ENCODE measurements at places on chromosomes 6 and 20. TPM values are rescaled to one million over a fixed set of nuclear protein-coding genes. Genes with fewer than 3 reads are reported as not detected.

DNA sequence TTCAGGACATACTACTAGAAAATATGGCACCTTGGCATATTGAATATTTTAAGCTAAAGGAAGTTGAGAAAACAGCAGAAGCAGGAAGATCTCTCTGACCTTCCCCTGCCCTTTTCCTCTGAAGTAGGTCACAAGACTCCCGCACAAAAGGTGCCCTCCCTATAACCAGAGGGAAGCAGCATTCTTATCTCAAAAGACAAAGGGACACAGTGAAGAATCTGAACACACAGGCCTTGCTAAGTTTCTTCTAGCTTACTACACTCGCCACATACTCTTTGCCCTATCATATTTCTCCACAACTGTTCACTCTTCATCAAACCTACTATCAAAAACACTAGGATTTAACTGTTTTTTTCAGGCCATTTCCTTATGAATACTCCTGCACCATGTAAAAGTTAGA, 151.2 kb downstream of the ELOVL4 start:
- no peak for DNase-seq
- no peaks in the 10 kb centered on the region for H3K4me1 ChIP-seq
- no peaks in the 10 kb centered on the region for H3K36me3 ChIP-seq
- H3K27ac ChIP-seq, result no peak overlapping the region
- H3K4me3 ChIP-seq, result no peak overlapping the region

- peaks cover 58% of the 10 kb centered on the region for H3K4me1 ChIP-seq
- no peaks in the 10 kb centered on the region for H3K27me3 ChIP-seq
Observed at GRCh38 chr6:155187994-155188706, 75.7 kb upstream of the CLDN20 start.

GRCh38 chr20:1327241-1327653, 1.7 kb downstream of the SDCBP2 start:
- H3K27me3 ChIP-seq, result no peaks in the 10 kb centered on the region
- H3K36me3 ChIP-seq, result no peaks in the 10 kb centered on the region
- H3K4me1 ChIP-seq, result peaks cover 76% of the 10 kb centered on the region
- peak; percentile 91 for DNase-seq

DNA sequence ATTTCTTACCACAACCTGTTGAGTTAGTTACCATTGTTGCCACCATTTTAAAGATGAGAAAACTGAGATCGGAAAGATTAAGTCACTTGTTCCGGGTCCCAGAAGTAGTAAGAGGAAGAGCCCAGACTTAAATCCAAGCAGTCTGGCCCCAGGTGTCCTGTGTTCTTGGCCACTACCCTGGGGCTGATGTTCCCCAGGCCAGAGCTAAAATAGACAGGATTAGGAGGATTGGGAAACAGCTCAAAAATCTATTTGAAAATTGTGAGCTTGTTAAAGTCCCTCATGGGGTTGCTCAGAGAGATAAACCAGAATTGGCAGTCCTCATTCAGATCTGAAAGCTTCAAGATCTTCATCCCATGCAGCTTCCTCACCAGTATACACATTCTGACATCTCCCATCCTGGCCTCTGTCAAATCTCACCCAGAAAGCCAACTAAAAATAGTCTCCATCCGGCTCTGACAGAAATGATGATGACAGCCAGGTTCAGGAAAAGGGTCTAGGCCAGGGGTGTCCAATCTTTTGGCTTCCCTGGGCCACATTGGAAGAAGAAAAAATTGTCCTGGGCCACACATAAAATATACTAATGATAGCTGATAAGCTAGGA, 62.0 kb downstream of the GFOD1 start:
- no peaks in the 10 kb centered on the region for H3K27me3 ChIP-seq
- DNase-seq, result no peak
- H3K4me1 ChIP-seq, result peaks cover 76% of the 10 kb centered on the region

- no peak overlapping the region for H3K4me3 ChIP-seq
- H3K36me3 ChIP-seq, result no peaks in the 10 kb centered on the region
- H3K4me1 ChIP-seq, result peaks cover 44% of the 10 kb centered on the region
- no peak for DNase-seq
- H3K27ac ChIP-seq, result no peak overlapping the region
Observed at GRCh38 chr6:156984178-156984738, 207.1 kb downstream of the ARID1B start.

GRCh38 chr6:14320332-14320731, 202.8 kb downstream of the CD83 start:
- no peak overlapping the region for H3K4me3 ChIP-seq
- no peak overlapping the region for H3K27ac ChIP-seq
- no peaks in the 10 kb centered on the region for H3K4me1 ChIP-seq

- peaks cover 13% of the 10 kb centered on the region for H3K27me3 ChIP-seq
- no peak overlapping the region for H3K4me3 ChIP-seq
- H3K27ac ChIP-seq, result no peak overlapping the region
- no peaks in the 10 kb centered on the region for H3K36me3 ChIP-seq
Observed at GRCh38 chr20:43416591-43417228, 41.0 kb upstream of the SRSF6 start.

- H3K4me3 ChIP-seq, result no peak overlapping the region
- H3K36me3 ChIP-seq, result no peaks in the 10 kb centered on the region
- no peaks in the 10 kb centered on the region for H3K4me1 ChIP-seq
- no peak for DNase-seq
- no peaks in the 10 kb centered on the region for H3K27me3 ChIP-seq
Observed at GRCh38 chr6:160756871-160757270, 54.8 kb downstream of the PLG start.

DNA sequence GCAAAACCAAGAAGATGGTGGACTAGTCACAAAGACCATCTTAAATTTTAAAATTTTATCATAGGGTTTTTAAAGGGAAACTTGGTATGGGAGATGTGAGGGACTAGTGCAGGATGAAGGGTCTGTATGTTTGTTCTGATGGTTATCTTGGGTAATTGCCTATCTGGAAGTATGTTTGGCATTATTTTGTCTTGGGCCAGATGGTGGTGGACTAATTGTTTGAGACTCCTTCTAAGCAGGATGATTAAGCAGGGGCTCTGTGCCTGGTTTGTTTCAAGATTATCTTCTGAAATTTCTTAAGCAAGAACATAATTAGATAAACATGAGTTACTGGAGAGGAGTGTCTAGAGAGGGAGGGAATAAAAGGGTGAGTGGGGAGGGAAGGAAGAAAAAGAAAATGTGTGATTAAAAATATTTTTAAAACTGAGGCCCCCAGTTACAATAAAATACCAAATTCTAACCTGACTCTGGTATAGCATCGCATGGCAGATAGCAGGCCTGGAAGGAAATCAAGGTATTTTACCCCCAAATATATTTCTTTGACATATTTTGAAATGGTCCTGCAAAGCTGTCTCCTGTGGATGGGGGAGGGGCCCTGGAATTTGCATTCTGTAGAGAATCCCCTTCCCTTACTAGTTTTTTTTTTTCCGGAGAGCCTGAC, 49.9 kb upstream of the FAM184A start:
- peaks cover 12% of the 10 kb centered on the region for H3K4me1 ChIP-seq
- no peak overlapping the region for H3K27ac ChIP-seq
- no peak for DNase-seq
- H3K27me3 ChIP-seq, result no peaks in the 10 kb centered on the region

GRCh38 chr6:105321207-105321606, 81.7 kb downstream of the PREP start:
- H3K27me3 ChIP-seq, result no peaks in the 10 kb centered on the region
- peak; percentile 21 for DNase-seq
- no peak overlapping the region for H3K27ac ChIP-seq
- peaks cover 7% of the 10 kb centered on the region for H3K36me3 ChIP-seq
- peaks cover under 1% of the 10 kb centered on the region for H3K4me1 ChIP-seq

DNA sequence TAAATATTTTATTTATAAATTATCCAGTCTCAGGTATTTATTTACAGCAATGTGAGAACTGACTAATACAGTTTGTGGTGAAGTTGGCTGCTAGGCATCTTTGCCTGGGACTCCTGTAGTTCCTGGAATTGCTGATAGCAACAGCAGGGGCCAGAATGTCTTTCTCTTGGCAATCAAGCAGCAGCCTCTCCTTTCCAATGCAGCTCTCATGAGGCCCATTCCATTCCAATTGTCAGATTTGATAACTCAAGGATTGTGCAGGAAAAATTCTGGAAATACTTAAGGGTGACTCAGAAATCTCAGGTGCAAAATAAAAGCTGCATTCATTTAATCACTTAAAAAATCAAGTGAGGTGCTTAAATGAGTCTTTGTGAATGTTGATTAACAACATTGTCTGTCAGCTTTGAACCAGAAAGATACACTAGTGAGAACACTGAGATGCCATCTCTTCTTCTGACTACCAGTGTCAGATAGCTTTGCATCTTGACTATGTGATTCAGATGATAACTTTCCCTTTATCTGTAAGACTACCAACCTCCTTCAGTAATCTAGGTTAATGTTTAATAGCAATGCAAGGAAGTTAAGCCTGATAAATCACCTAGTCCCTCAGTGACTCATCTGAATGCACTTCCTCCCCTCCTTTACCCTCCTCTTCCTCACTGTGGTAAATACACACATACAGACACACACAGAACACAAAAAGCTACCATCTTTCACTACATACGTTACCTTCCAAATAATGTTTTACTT, 32.1 kb upstream of the COL21A1 start:
- no peak overlapping the region for H3K4me3 ChIP-seq
- no peak for DNase-seq
- H3K27ac ChIP-seq, result no peak overlapping the region
- H3K4me1 ChIP-seq, result no peaks in the 10 kb centered on the region

GRCh38 chr6:32761548-32761947, 1.8 kb downstream of the HLA-DQB2 start:
- H3K27ac ChIP-seq, result no peak overlapping the region
- no peaks in the 10 kb centered on the region for H3K36me3 ChIP-seq
- H3K27me3 ChIP-seq, result no peaks in the 10 kb centered on the region
- H3K4me3 ChIP-seq, result no peak overlapping the region
- H3K4me1 ChIP-seq, result no peaks in the 10 kb centered on the region

DNA sequence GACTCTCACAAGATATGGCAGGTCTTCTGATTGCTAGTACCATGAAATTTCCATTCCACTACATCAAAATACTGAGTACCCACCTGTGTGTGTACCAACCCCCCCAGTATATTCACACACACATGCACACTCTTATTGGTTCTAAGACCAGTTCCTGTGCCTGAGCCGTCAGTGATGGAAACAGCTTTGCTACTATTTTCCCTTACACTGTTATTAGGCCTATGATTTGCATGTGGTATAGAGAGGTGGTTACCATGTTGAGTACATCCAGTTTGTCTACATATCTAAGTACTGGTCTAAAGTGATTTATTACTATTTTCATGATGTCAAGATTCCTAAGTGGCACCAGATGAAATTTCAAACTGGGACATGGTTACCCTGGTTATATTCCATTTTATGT, 459.9 kb downstream of the BCKDHB start:
- no peak overlapping the region for H3K27ac ChIP-seq
- H3K36me3 ChIP-seq, result no peaks in the 10 kb centered on the region
- no peak for DNase-seq

GRCh38 chr6:10385524-10386132, 29.2 kb downstream of the TFAP2A start:
- H3K27me3 ChIP-seq, result peaks cover 70% of the 10 kb centered on the region
- DNase-seq, result no peak
- no peaks in the 10 kb centered on the region for H3K36me3 ChIP-seq
- H3K4me3 ChIP-seq, result no peak overlapping the region
- H3K4me1 ChIP-seq, result peaks cover 36% of the 10 kb centered on the region

DNA sequence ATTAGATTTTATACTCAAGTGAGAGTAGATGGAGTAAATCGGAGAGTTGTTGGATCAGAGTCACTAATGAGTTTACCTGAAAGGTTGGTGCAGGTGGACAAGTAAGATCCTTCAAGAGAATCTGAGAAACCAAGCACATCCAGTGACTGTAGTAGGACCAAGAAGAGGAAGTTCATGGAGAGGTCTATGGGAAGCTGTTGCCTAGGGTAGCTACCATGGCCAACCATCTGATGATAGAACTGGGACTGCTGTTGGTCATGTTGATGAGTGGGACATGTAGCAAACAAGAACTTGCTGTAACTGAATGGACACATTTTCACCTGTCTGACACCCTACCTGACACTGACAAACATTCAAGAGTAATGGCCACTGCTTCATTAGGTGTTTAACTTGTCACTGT, 11.3 kb upstream of the ADGB start:
- H3K4me1 ChIP-seq, result no peaks in the 10 kb centered on the region
- no peaks in the 10 kb centered on the region for H3K36me3 ChIP-seq
- no peak overlapping the region for H3K27ac ChIP-seq
- no peak for DNase-seq

GRCh38 chr6:113077794-113078193, 730.7 kb downstream of the RFPL4B start:
- no peaks in the 10 kb centered on the region for H3K27me3 ChIP-seq
- no peak for DNase-seq
- H3K4me1 ChIP-seq, result no peaks in the 10 kb centered on the region
- no peaks in the 10 kb centered on the region for H3K36me3 ChIP-seq
- H3K27ac ChIP-seq, result no peak overlapping the region
- no peak overlapping the region for H3K4me3 ChIP-seq

DNA sequence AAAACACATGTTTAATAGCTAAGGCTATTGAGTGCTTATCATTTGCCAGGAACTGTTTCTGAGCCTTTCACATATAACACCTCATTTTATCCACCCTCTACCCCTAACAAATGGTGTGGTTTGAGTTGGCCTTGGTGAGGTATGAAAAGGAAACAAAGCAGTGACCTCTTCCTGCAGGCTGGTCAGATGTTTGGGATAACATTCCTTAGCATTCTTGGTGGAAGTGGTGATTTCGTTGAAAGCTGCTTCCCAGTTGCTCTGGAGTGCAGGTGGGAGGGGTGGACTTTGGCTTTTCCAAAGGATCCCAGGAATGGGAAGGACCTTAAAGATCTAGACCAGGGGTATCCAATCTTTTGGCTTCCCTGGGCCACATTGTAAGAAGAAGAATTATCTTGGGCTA, 41.3 kb downstream of the CARMIL1 start:
- no peaks in the 10 kb centered on the region for H3K4me1 ChIP-seq
- H3K4me3 ChIP-seq, result no peak overlapping the region

The TNFRSF6B gene
- total RNA-seq, result 5.0 TPM

The COL11A2 gene
- total RNA-seq, result 1.1 TPM

The ACSS1 gene
- total RNA-seq, result 36.6 TPM

The PTPRT gene
- total RNA-seq, result not detected

The SLC22A3 gene
- total RNA-seq, result 20.4 TPM

The OGFRL1 gene
- total RNA-seq, result 48.2 TPM
